ENCODE measurements at places on chromosomes 13 and 19.

GRCh38 chr13:52845766-52846566, 2.5 kb downstream of the PCDH8 start:
- no peak for DNase-seq

- DNase-seq = no peak
These were observed 278.7 kb downstream of the GPC6 start for GRCh38 chr13:93505104-93505952.

DNA sequence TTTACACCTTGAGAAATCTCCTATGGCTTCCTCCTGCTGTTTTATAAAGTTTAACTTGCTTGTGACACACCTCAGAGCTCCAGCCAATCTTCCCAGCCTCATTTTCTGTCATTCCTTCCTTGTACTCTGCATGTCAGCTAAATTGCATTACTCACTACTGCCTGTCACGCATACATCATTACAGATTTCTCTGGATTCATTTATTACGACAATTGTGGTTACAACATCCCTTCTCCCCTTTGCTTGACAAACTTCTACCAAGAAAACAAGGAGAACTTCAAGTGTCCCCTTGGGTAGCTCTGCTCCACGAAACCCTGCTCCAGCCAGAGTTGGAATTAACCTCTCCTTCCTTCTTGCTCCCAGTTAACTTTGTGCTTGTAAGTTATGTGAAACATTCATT, 22.0 kb upstream of the GPR18 start:
- peak; percentile 43 for DNase-seq

DNA sequence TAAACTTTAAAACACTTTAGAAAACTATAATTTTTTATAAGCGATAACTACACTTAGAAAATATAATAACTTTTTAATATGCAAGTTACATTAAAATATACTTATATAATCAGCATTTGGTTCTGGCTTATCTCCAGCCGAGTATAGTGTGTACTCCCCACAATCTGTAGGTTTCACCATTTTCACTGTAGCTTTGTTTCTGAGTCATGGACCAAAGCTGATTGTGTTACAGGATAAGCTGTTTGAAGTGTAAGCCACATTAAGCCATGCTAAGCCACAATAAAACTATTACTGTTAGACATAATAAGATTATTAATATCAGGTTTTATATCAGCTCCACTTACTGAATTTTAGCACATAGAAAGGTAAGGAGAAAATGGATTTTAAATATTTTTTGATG, 43.8 kb downstream of the CCDC122 start:
- no peak for DNase-seq

DNA sequence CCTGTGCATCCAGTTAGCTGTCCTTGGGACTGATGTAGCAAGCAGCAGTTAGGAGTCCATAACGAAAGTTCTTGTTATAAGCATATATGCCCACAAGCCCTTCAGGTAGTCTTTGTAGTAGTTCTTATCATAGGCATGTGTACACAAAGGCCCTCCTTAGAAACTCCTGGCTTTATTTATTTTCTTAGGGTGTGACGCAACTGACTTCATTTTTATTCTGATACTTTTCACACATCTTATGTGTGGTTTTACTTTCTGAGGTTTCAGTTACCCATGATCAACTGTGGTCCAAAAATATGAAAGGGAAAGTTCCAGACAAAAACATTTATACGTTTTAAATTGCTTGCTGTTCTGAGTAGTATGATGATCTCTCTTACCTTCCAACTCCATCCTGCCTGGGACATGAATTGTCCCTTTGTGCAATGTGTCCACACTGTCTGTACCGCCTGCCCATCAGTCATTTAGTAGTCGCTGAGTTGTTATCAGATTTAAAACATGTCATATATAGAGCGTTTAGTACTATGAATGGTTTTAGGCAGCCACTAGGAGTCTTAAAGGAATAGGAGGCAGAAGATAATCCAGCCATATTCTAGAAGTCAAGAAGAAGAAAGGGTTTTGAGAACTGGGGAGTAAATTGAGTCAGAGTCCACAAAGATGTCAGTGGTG, 19.4 kb downstream of the GPC5 start:
- DNase-seq = no peak

- DNase-seq = peak; percentile 81
These were observed 1.0 kb downstream of the PRMT1 start for GRCh38 chr19:49677901-49678674.

GRCh38 chr13:95559100-95559499, 6.6 kb downstream of the CLDN10 start:
- DNase-seq = no peak

GRCh38 chr19:5692723-5693194, 2.7 kb downstream of the RPL36 start:
- no peak for DNase-seq

DNA sequence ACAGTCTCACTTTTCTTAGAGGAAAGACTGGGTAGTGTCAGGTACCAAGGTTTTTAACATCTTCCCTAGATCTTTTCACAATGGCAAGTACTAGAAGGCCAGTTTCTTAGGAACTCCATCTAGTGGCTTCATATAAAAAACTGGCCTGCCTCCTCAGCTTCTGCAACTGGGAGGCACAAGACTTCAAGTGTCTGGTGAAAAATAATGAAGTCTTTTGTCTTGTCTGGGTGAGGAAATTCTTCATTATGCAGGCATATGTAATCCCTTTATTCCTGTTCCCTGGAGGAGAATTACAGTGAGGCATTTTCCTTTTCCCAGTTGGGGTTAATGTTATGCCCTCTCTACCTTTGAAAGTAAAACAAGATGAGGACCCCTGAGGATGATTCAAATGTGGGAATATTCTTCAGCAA, 300.5 kb downstream of the NALCN start:
- no peak for DNase-seq

DNA sequence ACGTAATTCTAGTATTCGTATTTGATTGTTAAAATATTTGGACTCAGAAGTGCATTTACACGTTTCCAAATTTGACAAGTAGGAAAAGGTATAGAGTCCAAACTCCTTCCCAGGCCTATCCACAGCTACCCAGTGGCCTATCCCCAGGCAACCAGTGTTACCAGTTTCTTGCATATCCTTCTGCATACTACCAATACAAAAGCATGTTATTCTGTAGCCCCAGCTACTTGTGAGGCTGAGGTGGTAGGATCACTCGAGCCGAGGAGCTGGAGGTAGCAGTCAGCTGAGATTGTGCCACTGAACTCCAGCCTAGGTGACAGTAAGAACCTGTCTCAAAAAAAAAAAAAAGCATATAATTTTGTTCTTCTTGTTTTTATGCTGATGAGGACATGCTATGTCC, 67.1 kb downstream of the LRCH1 start:
- DNase-seq = no peak

DNA sequence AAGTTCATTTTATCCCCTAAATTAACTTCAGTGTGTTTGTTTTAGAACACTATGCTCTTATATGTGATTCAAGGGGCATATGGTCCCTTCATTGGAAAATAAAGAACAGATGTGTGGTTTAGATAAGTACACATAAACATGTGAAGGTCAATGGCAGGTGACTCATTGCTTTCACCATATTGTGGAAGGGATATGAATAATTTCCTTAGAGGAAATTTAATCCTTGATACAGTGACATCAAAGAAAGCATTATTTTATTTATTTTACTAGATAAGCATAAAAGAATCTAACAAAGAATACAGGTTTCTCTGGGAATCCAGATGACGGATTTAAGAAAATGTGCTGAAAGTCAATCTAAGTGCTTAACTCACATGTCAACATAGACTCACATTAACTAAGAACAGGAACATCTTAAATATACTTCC, 373.5 kb downstream of the KCTD12 start:
- DNase-seq = no peak

DNA sequence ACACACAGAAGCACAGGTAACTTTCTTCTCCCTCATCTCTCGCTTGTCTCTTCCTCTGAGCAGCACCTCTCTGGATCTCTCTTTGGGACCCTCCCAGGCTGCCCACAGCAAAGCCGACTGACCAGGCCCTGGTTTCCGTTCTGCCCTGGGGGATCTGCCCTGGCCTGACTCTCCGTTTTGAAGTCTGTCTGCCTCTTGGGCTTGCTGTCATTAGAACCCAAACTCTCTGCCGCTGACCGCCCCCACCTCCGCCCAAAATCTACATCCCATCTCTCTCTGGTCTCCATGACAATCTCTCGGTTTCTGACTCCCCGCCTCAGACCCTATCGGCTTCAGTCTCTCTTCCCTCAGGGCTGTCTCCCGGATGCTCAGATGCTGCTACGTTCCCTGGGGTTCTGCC, 6.9 kb downstream of the KCNC3 start:
- no peak for DNase-seq

GRCh38 chr13:64510747-64511146, 2719.4 kb downstream of the PCDH9 start:
- DNase-seq = no peak

GRCh38 chr19:19321141-19321577, 530 bp downstream of the MAU2 start:
- no peak for DNase-seq

DNA sequence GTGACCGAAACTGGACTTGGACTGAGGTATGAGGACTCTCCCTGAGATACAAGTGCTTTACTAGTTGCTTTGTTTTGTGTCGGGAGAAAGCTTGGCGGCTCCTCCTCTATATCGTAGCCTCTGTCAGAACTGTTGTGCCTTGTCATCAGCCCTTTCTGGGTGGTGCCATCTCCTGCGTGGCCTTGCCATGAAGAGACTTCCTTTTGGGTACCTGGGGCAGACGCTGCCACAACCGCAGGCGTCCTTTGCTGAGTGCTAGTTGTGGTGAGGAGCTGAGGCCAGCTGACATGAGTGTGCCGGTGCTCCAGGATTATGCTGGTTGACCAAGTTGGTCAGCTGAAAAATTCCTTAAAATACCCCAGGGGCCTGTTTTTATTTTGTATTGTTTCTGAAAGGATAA, 124.5 kb downstream of the AKAP11 start:
- DNase-seq = peak; percentile 45

GRCh38 chr19:10320602-10321416, 5.0 kb upstream of the FDX2 start:
- DNase-seq = no peak

GRCh38 chr13:37263871-37264270, 158.4 kb upstream of the CSNK1A1L start:
- no peak for DNase-seq

DNA sequence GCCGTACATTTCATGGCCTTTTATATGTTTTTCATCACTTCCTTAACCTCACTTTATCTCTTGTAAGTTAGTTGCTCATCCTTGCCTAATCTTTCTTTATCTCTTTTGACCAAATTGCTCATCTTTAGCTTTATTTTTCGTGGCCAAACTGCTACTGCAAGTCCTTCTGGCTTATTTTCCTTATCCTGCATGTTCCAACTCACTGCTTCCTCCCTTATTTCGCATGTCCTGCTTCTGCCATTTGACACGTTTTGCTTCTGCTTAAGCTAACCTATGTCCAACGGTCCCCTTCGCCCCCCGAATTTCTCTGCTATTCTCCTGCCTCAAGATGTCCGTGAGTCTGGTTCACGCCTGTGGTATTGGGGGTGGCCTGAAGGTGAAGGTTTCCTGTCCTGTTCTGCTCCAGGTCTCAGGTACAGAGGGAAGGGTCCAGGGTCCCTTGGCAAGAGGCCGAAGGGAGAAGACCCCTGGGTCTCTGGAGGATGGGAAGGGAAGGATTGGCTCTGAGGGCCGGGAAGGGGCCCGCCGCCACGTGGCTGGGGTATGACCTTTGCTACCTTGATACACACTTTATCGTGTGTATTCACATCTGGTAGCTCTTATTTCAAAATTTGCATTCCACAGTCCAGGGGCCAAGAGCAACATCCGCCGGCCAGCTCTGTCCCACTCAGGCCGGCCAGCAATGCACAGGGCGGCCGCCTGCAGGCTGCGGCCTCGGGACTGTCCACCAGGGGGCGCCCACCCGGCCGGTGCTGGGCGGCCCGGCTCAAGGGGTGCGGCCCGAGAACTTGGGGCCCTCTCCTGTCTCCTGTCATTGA, 2.9 kb upstream of the C19orf85 start:
- DNase-seq = peak; percentile 69

- DNase-seq = no peak
These were observed 1405.1 kb downstream of the PCDH9 start for GRCh38 chr13:65825039-65825438.

GRCh38 chr19:15323496-15324235, 8.7 kb downstream of the BRD4 start:
- no peak for DNase-seq

DNA sequence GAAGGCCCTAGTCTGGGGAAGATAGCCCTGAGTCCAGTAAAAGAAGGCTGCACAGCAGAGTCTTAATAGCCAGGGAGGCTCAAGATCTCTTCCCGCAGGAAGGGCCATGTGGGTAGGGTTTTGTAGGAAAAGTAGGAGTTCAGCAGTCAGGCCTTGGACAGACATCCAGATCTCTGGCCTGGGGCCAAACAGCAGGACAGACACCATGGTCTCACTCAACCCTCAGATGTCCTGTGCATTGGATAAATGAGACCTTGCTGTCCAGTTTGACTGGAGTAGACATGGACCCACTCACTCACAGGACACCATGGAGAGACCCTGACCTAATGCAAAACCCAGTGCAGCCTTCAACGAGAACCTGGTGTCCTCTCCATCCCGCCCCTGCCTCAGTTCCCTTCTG, 3.9 kb downstream of the OCEL1 start:
- DNase-seq = no peak

GRCh38 chr19:33410915-33411401, 37.4 kb downstream of the CEBPG start:
- DNase-seq = no peak

DNA sequence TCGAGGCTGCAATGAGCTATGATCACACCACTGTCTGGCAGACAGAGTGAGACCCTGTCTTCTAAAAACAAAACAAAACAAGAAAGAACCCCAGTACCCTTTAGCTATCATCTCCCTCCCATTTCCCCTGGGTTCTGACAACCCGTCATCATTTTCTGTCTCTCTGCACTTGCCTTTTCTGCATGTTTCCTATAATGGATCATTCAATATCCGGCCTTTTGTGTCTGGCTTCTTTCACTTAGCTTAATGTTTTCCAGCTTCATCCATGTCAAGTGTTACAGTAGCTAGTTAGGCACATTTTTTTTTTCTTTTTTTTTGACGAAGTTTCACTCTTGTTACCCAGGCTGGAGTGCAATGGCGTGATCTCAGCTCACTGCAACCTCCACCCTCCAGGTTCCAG, 16.5 kb downstream of the AP2S1 start:
- DNase-seq = no peak

GRCh38 chr13:87244256-87244890, 426.8 kb upstream of the SLITRK5 start:
- no peak for DNase-seq

DNA sequence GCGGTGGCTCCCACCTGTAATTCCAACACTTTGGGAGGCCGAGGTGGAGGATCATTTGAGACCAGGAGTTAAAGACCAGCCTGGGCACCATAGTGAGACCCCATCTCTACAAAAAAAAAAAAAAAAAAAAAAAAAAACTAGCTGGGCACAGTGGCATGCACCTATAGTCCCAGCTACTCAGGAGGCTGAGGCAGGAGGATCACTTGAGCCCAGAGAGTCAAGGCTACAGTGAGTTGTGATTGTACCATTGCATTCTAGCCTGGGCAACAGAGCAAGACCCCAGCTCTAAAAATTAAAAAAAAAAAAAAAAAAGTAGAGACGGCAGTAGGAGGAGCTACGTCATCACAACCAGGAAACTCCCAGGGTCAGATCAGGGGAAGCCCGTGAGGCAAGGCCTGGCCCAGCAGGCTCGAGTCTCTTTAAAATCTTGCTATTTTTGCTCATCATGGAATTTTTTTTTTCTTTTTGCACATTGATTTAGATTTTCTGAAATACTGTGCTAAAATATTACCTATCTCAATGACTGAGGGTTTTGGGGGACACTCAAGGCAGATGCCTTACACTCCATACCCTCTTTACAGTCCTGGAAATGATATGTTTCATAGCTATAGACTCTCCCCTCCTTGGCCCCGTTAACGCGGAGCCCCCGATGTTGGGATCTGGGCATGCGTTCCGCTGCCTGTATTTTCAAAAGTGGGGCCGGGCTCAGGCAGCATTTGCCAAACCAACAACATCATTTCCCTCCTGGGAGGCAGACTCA, 44.4 kb upstream of the USE1 start:
- peak; percentile 27 for DNase-seq
